NCI-H1436 (cell line): ENCODE measurements at places on chromosomes 1 and 21.

DNA sequence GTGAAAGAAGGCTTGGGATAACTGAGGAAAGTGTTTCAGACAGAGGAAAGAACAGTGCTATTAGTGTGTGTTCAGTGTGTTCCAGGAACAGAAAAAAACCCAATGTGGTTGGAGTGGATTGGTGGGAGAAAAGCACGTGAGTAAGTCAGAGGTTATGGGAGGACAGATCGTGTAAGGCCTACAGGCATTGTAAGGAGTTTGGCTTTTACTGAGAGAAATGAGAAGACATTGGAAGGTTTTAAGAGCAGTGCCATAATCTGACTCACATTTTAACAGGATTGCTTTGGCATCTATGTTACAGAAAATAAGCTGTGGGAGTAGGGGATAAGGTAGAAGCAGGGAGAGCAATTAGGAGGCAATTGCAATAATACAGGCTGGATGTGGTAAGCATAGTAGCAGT, 4.8 kb downstream of the ARPC5 start:
- no peak for DNase-seq

DNA sequence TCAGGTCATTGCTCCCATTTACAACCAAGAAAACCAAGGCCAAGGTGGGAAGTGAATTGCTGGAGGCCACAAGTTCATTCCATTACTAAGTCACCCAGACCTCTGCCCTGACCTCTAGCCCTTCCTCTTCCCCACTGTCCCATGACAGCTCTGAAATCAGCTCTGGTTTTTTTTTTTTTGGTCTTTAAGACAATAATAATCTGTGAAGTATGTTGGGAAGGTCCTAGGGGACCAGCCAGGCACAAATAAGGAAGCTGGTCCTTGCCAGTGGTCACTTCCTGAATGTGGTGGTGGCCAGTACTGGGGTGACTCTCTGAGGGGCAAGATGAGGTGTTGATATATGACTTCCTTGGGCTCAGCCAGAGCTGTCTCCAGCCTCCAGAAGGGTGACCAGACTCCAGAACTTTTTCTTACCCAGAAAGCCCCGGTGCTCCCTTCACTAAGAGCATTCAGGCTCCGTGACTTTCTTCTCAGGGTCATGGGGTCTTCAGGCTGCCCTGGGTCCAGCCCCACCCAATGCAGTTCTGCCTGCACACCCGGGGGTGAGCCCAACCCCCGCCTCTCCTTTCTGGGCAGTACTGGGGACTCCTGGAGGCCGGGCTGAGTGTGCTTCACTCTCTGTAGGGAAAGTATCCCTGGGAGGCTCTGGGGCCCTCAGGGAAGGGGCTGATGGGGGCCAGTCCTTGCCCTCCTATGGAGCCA, 159.6 kb downstream of the PTPRU start:
- no peak for DNase-seq

DNA sequence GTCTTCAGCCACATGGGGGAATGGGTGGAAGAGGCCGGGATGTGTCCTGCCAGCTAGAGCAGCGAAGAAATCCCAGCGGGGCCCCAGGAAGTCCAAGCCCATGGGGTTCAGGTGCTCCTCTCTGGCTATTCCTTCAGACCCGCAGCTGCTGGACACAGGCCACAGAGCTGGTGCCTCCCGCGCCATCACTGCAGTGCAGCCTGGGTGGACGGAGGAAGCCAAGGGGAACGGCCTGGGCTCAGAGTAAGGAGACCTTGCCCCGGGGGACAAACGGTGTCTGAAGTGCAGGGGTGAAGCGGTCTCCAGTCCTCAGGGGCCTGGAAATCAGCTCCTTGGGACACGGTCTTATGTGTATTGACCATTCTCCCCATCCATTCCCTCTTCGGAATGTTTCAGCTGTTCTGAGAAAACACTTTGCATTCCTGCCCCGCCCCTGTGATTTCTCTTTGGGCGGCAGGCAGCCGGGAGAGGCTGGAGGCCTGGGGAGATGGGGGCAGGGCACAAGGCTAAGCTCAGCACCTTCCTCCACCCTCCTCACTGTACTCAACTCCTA, 18.4 kb downstream of the MTHFR start:
- DNase-seq: no peak

- no peak for DNase-seq
Observed at GRCh38 chr1:68969441-68969840, 472.6 kb upstream of the DEPDC1 start.

DNA sequence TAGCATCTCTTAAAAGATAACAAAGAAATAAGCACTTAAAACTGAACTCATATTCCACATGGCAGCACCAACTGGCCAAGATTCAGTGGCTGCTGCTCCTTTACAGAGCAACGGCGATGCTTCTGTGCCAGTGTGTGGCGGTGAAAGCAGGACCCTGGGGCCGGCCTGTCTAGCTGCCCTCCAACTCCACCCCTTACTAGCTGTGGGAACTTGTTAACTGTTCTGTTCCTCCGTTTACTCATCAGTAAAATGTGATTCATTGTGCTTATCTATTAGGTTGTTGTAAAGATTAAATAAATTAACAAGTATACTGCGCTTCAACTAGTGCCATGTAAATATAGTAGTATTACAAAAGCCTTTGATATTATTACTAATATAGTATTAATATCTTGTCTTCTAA, 133.2 kb downstream of the GDAP2 start:
- DNase-seq: no peak

- no peak for DNase-seq
Observed at GRCh38 chr1:207115269-207115668, 11.2 kb downstream of the C4BPA start.

DNA sequence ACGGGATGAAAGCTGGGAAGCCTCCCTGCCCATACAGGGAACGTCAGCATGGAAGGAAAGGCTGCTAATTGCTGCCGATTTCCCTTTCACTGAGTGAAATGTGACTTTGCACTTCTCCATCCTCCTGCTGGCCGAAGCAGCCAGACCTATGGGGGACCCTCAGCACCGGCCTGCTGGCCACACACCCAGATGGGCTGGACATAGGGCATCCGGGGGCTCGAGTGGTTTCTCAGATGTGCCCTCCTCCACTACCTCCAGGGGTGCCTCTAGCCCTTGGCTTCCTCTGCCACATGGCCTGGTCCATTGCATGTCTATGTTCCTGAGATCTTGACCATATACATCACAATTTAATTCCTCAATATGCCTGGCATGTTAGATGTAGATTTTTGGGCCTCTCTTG, 79.7 kb downstream of the LRRN2 start:
- no peak for DNase-seq

DNA sequence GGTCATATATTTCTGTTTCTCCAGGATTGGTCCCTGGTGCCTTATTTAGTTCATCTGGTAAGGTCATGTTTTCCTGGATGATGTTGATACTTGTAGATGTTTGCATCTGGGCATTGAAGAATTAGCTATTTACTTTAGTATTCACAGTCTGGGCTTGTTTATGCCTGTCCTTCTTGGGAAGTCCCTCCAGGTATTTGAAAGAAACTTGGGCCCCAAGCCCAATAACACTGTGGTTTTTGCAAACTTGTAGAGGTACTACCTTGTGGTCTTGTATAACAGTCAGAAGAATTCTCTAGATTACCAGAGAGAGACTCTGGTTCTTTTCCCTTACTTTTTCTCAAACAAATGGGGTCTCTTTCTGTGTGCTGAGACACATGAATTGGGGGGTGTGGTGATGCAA, 251.4 kb upstream of the B3GALT2 start:
- DNase-seq: no peak
